Neural crest cell (in vitro differentiated cells): ENCODE measurements at places on chromosomes 4 and X. TPM values are rescaled to one million over a fixed set of nuclear protein-coding genes. Genes with fewer than 3 reads are reported as not detected.

- no peak overlapping the region for H3K27ac ChIP-seq
- no peak overlapping the region for H3K4me3 ChIP-seq
- H3K27me3 ChIP-seq: no peaks in the 10 kb centered on the region
- peaks cover 14% of the 10 kb centered on the region for H3K36me3 ChIP-seq
- H3K4me1 ChIP-seq: peaks cover 3% of the 10 kb centered on the region
These were observed 6.4 kb downstream of the RBM3 start for GRCh38 chrX:48580662-48581061.

DNA sequence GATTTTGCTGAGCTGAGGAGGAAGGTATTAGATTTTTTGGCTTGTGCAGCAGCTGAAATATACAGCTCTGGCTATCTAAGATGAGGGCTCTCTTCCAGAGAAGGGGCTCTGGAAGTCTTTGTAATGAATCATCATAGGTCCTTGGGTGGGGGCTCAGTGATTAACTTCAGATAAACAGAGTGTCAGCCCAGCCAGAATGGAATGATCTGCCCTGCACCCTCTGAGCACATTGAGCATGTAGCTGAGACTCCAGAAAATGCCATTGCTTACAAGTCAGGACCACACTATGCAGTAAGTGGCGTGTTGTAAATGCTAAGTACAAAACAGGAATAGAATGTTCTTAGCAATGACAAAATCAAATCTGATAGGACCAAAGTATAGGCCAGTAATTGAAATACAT lies 836.0 kb downstream of the PDHA2 start:
- H3K36me3 ChIP-seq: no peaks in the 10 kb centered on the region
- no peak overlapping the region for H3K27ac ChIP-seq
- H3K4me1 ChIP-seq: no peaks in the 10 kb centered on the region
- DNase-seq: no peak

DNA sequence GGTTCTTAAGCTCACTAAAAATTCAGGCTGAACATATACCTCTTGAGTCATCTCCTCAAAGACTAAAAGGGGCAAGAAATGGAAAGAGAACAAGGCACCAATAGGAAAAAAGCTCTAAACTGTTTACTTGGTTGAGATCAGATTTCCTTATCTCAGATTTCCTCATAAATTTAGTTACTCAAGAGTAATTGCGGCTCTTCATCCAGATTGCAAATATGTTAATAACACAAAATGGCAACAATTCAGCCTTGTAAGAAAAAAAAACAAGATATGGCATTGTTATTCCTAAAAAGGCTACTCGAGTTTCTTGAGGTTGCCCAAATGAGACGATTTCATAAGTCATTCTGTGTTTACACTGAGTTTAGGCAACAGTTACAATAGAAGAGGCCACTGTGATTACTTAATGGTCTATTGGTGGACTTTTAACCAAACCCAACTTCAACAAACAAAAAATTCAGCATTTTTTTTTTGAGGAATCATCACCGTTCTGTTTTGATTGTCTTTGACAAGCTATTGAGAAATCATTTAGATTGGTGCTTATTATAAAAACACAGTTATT lies 97.9 kb upstream of the PDHA1 start:
- no peaks in the 10 kb centered on the region for H3K4me1 ChIP-seq
- DNase-seq: no peak
- H3K27me3 ChIP-seq: no peaks in the 10 kb centered on the region
- H3K27ac ChIP-seq: no peak overlapping the region
- H3K36me3 ChIP-seq: peaks cover 10% of the 10 kb centered on the region

GRCh38 chr4:82373486-82373815 lies 340 bp downstream of the HNRNPD start:
- DNase-seq: no peak
- H3K36me3 ChIP-seq: peaks cover 39% of the 10 kb centered on the region
- peak overlapping the region; percentile 98 for H3K4me3 ChIP-seq
- peaks cover 51% of the 10 kb centered on the region for H3K4me1 ChIP-seq
- peak overlapping the region; percentile 100 for H3K27ac ChIP-seq

DNA sequence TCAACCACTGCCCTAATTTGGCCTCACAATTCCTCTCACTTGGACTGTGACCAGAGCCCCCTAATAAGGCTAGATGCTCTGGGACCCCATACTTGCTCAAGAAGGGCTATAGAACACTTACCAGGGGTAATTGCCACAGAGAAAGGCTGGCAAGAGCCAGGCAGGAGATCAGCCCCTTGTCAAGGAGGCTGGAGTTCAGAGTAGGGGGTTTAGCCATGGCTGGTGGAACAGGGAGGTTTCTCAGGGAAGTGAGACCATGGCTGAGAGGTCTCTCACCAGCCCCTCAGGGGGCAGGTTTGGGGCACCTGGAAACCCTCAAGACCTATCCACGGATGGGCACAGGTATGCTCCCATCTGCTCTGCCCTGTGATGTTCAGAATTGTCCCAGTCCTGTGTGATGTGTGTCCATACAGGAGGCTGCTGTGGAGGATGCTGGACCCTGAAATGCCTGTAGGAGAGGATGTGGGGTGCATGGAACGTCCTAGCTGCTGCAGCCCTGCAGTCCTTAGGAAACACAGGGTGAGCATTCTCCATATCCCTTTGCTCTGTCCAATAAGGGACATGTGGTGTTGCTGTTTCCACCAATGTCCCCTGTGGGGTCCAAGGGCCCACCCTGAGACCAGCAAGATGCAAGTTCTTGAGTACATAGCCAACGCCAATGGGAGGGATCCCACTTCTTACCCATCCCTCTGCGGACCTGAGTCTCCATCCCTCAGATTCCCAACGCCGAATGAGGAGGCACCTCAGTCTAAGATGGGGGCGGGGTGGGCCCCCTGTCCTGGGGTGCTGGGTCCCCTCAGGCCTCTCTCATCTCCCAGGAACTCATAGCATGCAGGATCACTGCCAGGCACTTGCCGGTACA lies 16.4 kb upstream of the HSFX1 start:
- no peaks in the 10 kb centered on the region for H3K27me3 ChIP-seq
- no peak for DNase-seq
- peaks cover 2% of the 10 kb centered on the region for H3K36me3 ChIP-seq
- no peak overlapping the region for H3K27ac ChIP-seq
- no peaks in the 10 kb centered on the region for H3K4me1 ChIP-seq

GRCh38 chr4:176123710-176124407 lies 58.2 kb downstream of the WDR17 start:
- no peak overlapping the region for H3K27ac ChIP-seq
- DNase-seq: no peak
- H3K27me3 ChIP-seq: no peaks in the 10 kb centered on the region
- H3K4me1 ChIP-seq: no peaks in the 10 kb centered on the region
- no peak overlapping the region for H3K4me3 ChIP-seq
- peaks cover 2% of the 10 kb centered on the region for H3K36me3 ChIP-seq

DNA sequence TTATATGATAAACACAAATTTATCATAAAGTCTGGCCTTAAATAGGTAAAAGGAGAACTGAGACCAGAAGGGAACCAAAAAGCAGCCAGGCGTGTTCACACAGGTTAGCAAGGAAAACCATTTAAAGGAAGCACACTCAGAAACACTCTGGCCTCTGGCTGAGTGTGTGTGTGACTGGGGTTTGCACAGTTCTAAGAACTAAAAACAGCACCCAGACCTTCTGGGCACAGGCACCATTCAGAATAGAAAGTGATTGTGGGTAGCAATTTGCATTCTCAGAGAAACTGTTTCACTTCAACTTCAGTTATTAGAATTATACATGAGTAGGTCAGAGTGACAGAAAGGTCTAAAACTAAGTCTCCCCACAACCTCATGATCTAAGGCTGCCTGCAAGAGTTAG lies 10.0 kb downstream of the GPR82 start:
- H3K36me3 ChIP-seq: peaks cover 3% of the 10 kb centered on the region
- no peak overlapping the region for H3K27ac ChIP-seq

DNA sequence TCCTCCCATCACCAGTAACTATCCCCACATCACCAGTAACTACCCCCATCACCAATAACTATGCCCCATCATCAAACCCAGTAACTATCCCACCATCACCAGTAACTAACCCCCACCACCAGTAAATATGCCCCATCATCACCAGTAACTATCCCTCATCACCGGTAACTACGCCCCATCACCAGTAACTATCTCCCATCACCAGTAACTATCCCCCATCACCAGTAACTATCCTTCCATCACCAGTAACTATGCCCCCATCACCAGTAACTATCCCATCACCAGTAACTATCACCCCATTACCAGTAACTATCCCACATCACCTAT lies 2.9 kb downstream of the ASMTL start:
- peaks cover 17% of the 10 kb centered on the region for H3K4me1 ChIP-seq
- peak overlapping the region; percentile 82 for H3K4me3 ChIP-seq
- H3K27ac ChIP-seq: no peak overlapping the region
- DNase-seq: no peak
- H3K36me3 ChIP-seq: peaks cover 51% of the 10 kb centered on the region

GRCh38 chrX:77493677-77494553 lies 46.7 kb downstream of the FGF16 start:
- H3K27me3 ChIP-seq: peaks cover 16% of the 10 kb centered on the region
- H3K4me3 ChIP-seq: peak overlapping the region; percentile 15
- no peak for DNase-seq
- H3K27ac ChIP-seq: no peak overlapping the region
- peaks cover 5% of the 10 kb centered on the region for H3K4me1 ChIP-seq

DNA sequence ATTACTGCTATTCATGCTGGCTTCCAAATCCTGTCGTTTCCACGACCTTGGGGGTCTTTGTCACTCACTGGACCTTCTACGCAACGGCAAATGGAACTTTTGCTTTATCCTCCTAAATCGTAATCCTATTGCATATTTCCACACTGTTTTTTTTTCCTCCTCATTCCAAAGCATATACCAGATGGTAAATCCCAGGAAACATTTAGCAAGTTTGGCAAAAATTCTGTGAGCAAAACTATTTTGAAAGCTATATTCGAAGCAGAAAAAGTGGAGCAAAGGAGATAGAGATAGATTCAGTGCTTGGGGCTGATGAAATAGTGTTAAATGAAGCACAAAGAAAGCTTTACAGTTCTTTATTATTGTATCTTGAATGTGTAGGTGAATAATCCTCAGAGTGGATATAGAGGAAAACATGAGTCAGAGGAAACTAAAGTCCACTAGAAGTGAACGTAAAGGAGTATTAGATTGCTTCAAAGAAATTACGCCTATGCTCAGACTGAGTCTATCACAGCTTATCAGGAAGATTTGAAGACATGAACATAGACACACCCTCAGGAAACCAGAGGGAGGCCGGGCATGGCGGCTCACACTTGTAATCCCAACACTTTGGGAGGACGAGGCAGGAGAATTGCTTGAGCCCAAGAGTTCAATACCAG lies 50.2 kb upstream of the FAM9A start:
- H3K27ac ChIP-seq: no peak overlapping the region
- no peaks in the 10 kb centered on the region for H3K4me1 ChIP-seq
- H3K4me3 ChIP-seq: no peak overlapping the region
- H3K36me3 ChIP-seq: no peaks in the 10 kb centered on the region
- DNase-seq: no peak

DNA sequence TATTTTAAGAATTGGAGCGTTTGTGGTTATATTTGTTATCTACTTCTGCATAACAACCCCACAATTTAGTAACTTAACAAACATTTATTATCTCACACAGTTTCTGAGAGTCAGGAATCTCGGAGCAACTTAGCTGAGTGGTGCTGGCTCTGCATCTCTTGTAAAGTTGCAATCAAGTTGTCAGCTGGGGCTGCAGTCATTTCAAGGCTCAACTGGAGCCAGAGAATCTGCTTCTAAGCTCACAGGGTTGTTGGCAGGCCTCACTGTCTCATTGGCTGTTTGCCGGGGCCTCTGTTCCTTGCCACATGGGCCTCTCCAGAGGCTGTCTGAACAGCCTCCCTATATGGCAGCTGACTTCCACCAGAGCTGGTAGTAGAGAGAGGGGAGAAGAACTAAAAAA lies 281.2 kb upstream of the GNPDA2 start:
- no peak overlapping the region for H3K4me3 ChIP-seq
- H3K36me3 ChIP-seq: no peaks in the 10 kb centered on the region
- DNase-seq: no peak

DNA sequence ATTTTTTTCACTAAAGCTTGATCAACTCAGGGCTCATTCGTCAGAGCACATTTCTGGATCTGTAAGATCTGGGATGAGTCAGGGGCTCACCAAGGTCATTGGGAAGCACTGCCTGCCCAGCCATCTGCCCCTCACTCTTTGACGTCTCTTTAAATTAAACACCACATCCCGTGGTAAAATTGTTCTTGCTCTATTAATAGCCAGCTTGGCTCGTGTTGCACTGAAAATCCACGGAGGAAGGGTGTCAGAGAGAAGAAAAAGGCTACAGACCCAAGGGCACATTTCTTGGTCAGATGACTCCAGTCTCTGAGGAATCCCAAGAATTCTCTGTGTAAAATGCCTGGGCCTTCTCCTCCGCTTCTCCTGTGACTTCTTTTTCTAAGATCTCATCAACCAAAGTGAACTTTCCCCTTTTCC lies 45.7 kb upstream of the GATB start:
- no peak overlapping the region for H3K4me3 ChIP-seq
- no peak for DNase-seq
- no peaks in the 10 kb centered on the region for H3K4me1 ChIP-seq
- no peaks in the 10 kb centered on the region for H3K27me3 ChIP-seq
- H3K27ac ChIP-seq: no peak overlapping the region
- no peaks in the 10 kb centered on the region for H3K36me3 ChIP-seq

DNA sequence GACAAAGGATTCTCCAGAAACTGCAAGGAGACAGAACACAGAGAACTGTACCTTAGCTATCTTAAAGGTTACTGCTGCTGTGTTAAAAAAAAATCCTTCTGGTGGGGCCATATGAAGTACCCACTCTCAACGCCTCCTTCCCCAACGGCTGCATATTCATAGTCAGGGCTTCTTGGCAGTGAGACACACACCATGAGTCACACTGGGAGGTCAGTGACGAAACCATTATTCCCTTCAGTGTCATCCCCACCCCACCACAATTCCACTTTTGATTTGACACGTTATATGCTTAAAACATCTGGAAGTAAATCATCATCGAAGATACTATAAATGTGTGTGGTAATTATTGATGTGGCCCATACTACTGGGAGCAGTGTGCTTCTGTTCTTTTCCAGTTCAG lies 271.5 kb downstream of the LDB2 start:
- H3K27me3 ChIP-seq: no peaks in the 10 kb centered on the region
- DNase-seq: no peak
- no peak overlapping the region for H3K4me3 ChIP-seq

DNA sequence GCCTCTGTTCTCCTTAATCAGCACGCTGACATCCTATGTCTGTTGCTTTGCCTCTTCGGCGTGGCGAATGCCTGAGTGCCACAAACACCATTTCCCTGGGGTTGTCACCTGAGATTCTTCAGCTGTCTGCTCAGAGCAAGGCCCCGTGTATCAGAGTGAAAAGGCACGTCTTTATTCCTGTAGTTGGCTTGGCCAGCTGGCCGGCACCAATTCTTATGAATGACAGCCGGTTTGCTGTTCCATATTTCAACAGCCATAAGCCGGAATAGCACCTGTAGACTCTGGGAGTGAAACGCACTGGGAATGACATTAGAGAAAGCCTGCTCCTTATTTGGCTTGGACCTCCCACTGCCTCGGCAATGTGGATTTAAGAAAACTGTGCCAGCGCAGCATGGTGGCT lies 89.3 kb downstream of the MGST2 start:
- H3K27ac ChIP-seq: no peak overlapping the region
- peaks cover 3% of the 10 kb centered on the region for H3K36me3 ChIP-seq
- H3K4me3 ChIP-seq: no peak overlapping the region
- H3K27me3 ChIP-seq: no peaks in the 10 kb centered on the region
- peaks cover 22% of the 10 kb centered on the region for H3K4me1 ChIP-seq

GRCh38 chr4:66330125-66330524 lies 659.8 kb upstream of the EPHA5 start:
- no peaks in the 10 kb centered on the region for H3K4me1 ChIP-seq
- H3K4me3 ChIP-seq: no peak overlapping the region
- DNase-seq: no peak
- H3K27me3 ChIP-seq: no peaks in the 10 kb centered on the region
- no peaks in the 10 kb centered on the region for H3K36me3 ChIP-seq

MAGEC1 gene
- total RNA-seq: not detected in 2 replicates

STK32B gene
- total RNA-seq: 3.4 and 3.5 TPM in 2 replicates

KLF8 gene
- 2.2 and 2.6 TPM in 2 replicates for total RNA-seq

GRIA2 gene
- 2.7 and 2.9 TPM in 2 replicates for total RNA-seq

NONO gene
- total RNA-seq: 990 and 1,032 TPM in 2 replicates

SLC25A53 gene
- 6.2 and 6.8 TPM in 2 replicates for total RNA-seq

ABCG2 gene
- total RNA-seq: 5.1 and 5.3 TPM in 2 replicates

RS1 gene
- total RNA-seq: not detected in 2 replicates
